ENCODE measurements at places on chromosomes 7 and 10. TPM values are rescaled to one million over a fixed set of nuclear protein-coding genes. Genes with fewer than 3 reads are reported as not detected.

The CRTAC1 gene
- not detected for total RNA-seq

The PAXIP1 gene
- 7.0 TPM for total RNA-seq

The DNAJB9 gene
- total RNA-seq, result 12.1 TPM

The MLXIPL gene
- 1.5 TPM for total RNA-seq

The SLC26A3 gene
- total RNA-seq, result not detected

The TRPV5 gene
- total RNA-seq, result not detected

The MUC12 gene
- total RNA-seq, result not detected

The TUBAL3 gene
- total RNA-seq, result not detected

The DLX5 gene
- not detected for total RNA-seq

The FAM25G gene
- not detected for total RNA-seq

The LRRC61 gene
- not detected for total RNA-seq

Measured in subcutaneous preadipocyte (primary cell).